Cerebellum (tissue), 4 donors: ENCODE measurements at places on chromosomes 2 and 18. TPM values are rescaled to one million over a fixed set of nuclear protein-coding genes. Genes with fewer than 3 reads are reported as not detected.

ANKRD53 gene
- total RNA-seq = 2.3 TPM

PPP1R1C gene
- 3.1 TPM for total RNA-seq

FTCDNL1 gene
- total RNA-seq = 4.1 TPM

EDAR gene
- not detected for total RNA-seq

AQP12A gene
- total RNA-seq = not detected

TFPI gene
- 40.3 TPM for total RNA-seq

ID2 gene
- 371 TPM for total RNA-seq

AKAIN1 gene
- total RNA-seq = 6.9 TPM

TMEM169 gene
- total RNA-seq = 18.6 TPM

CHST10 gene
- 26.9 TPM for total RNA-seq

NPHP1 gene
- total RNA-seq = 7.2 TPM

NGEF gene
- total RNA-seq = 12.2 TPM

POLR1B gene
- 30.0 TPM for total RNA-seq

HOXD12 gene
- not detected for total RNA-seq

KLHL41 gene
- total RNA-seq = 2.6 TPM

FNDC4 gene
- 24.9 TPM for total RNA-seq

TCF4 gene
- 549 TPM for total RNA-seq

NEU2 gene
- not detected for total RNA-seq

RPRD1A gene
- 108 TPM for total RNA-seq

GKN2 gene
- not detected for total RNA-seq

LYG1 gene
- total RNA-seq = 1.00 TPM

TMEM178A gene
- 26.8 TPM for total RNA-seq

SLC8A1 gene
- 71.5 TPM for total RNA-seq

DSC2 gene
- 7.2 TPM for total RNA-seq

COLEC11 gene
- 0.82 TPM for total RNA-seq

ZNF2 gene
- total RNA-seq = 8.0 TPM

CLEC4F gene
- not detected for total RNA-seq

TLX2 gene
- not detected for total RNA-seq

CPO gene
- not detected for total RNA-seq

RBM45 gene
- total RNA-seq = 24.0 TPM

DAPL1 gene
- total RNA-seq = 1.6 TPM

SULT1C2 gene
- 0.73 TPM for total RNA-seq

CCDC68 gene
- total RNA-seq = 0.82 TPM

RAB27B gene
- 17.4 TPM for total RNA-seq

UGT1A8 gene
- not detected for total RNA-seq

MOB4 gene
- 54.9 TPM for total RNA-seq

COL4A3 gene
- total RNA-seq = 5.4 TPM

PDE1A gene
- 42.4 TPM for total RNA-seq

DNAJC27 gene
- 13.1 TPM for total RNA-seq

GALNT5 gene
- total RNA-seq = 0.45 TPM

C2orf78 gene
- total RNA-seq = not detected

ABCB11 gene
- 2.6 TPM for total RNA-seq

PDCD1 gene
- total RNA-seq = not detected

POMC gene
- 0.91 TPM for total RNA-seq

SERPINB3 gene
- not detected for total RNA-seq

FBXO48 gene
- 1.5 TPM for total RNA-seq

BARD1 gene
- 37.7 TPM for total RNA-seq

LRRC30 gene
- total RNA-seq = not detected

TCF23 gene
- not detected for total RNA-seq

ASPRV1 gene
- total RNA-seq = 5.6 TPM

CASP10 gene
- 3.7 TPM for total RNA-seq

KCNJ3 gene
- 16.2 TPM for total RNA-seq

SLC19A3 gene
- 1.8 TPM for total RNA-seq
